DMS79 (cell line): ENCODE measurements at places on chromosomes 16 and 17.

DNA sequence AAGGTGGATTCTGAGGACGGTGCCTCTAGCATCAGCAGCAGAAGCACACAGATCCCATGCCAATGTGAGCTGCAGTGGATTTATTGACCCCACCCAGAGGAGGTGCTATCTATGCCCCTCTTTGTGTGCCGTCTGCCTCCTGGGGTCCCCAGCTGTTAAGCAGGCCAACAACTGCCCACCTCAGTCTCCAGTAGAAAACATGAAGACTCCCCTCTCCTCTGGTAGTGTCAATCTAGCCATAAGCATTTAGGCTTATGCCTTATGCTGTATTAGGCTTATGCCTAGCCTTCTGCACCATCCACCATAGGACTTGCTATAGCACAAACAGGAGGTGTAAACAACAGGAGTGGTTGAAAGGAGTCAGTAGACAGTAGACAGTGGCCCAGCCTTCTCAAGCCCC lies 417.9 kb upstream of the C16orf82 start:
- no peak for DNase-seq

DNA sequence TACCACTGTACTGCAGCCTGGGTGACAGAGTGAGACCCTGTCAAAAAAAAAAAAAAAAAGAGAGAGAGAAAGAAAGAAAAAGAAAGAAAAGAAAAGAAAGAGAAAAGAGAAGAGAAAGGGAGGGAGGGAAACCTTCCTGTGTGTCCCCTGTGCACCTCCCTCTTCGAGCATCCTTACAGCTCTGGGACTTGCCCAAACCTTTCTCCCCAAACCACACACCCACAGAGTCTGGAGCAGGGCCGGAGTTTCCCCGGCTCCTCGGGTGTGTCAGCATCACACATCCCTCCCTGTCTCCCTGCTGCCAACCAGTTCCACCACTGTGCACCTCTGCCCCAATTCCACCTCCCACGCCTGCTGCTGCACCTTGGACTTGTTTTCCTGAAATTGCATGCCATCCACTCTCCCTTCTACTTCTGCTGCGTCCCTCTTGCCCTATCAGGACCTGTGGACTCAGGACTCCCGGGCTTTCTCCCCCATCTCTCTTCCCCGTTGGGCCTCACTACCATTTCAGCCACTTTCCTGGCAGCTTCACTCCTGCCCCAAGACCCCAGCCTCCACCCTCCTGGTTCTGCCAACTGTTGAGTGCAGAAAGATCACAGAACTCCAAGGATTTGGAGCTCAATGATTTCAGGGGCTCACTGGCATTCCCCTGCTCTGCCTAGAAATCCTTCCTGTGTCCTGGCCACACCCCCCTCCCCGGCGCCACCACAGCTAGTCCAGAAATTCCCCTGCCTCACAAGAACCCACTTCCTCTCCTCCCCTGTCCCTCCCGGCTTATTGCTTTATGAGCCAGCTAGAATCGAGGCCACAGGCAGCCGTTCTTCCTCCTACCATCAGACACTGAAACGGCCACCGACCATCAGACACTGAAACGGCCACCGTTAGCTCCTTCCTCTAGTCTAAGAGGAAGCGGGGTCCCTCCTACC lies 3.7 kb upstream of the CDK3 start:
- DNase-seq: no peak

- DNase-seq: no peak
Observed at GRCh38 chr16:74657870-74658642, 8.6 kb downstream of the RFWD3 start.

GRCh38 chr16:73279451-73279850 lies 231.5 kb upstream of the ZFHX3 start:
- DNase-seq: no peak

DNA sequence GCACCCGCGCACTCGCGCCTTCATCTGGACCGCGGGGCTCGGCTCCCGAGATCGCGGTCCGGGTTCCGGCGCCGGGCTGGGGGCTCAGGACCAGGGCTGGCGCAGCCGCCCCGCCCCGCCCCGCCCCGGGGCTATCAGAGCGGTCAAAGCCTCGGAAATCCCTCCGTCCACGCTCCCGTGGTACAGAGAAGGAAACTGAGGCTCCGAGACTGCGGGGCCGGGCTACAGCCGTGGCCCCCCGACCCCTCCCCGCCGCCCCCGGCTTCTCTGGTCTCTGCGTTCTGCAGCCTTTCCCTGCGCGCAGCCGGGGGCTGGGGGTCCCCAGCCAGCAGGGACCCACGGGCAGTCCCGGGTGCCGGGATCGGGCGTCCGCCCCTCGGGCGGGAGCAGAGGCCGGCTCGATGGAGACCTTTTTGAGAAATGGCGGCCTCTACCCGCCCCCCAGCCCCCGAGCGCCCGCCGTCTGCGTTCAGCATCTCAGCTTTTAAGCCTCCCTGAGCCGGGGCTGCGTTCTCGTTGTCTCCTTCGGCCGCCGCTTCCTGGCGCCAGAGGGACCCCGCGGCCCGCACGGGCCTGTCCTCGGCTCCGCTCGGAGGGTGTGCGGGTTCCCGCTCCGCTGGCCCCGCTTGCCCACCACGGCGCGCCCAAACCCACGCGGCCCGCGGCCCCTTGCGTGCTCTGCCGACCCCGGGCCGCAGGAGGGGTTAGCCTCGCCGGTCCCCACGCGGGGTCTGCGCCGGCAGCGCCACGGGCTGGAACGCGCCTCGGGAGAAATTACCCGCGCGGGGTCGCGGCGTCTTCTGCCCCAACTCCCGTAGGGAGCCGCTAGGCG lies 1.5 kb upstream of the NPTX1 start:
- no peak for DNase-seq

- no peak for DNase-seq
Observed at GRCh38 chr17:78620099-78620498, 42.9 kb upstream of the DNAH17 start.

DNA sequence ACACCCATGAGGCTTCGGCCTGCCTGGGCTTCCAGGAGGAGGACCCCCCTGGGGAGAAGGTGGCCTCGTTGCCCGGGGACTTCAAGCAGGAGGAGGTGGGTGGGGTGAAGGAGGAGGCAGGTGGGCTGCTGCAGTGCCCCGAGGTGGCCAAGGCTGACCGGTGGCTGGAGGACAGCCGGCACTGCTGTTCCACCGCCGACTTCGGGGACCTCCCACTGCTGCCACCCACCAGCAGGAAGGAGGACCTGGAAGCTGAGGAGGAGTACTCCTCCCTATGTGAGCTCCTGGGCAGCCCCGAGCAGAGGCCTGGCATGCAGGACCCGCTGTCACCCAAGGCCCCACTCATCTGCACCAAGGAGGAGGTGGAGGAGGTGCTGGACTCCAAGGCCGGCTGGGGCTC lies 41.5 kb downstream of the SREBF1 start:
- no peak for DNase-seq

DNA sequence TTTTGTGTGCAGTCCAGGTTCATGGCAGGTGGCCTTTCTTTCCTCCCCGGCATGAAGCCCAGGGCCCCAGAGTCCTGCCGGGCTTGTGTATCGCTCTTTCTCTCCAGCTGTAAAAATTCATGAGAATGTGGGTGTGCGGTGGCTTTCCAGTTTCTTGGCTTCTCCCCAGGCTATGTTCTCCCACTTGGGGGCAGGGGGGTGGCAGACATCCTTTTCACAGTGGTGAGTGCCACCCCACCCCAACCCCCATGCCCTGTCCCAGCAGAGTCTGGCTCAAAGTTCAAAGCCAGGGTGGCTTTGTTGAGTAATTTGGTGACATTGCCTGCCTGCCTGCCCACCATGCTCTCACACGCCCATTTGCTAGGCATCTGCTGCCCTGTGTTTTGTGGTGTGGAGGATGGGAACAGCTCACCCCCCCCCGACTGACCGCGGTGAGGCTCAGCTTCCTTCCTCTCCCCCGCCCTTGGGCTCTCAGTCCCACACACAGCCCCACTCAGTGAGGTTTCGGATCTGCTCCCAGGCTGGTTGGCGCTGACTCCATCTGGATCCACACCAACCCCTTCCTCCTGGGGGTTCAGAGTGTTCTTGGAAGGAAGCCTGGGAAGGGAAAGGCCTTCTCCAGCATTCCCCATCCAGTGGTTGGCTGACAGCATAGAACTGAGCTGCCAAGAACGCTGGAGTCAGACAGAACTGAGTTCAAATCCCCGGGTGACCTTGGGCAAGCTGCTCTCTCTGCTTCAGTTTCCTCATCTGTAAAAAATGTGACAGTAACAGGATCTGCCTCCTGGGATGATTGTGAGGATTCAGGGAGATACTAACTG lies 36.0 kb downstream of the CHD9 start:
- DNase-seq: no peak

GRCh38 chr17:31320241-31320640 lies 1.2 kb downstream of the EVI2A start:
- no peak for DNase-seq

DNA sequence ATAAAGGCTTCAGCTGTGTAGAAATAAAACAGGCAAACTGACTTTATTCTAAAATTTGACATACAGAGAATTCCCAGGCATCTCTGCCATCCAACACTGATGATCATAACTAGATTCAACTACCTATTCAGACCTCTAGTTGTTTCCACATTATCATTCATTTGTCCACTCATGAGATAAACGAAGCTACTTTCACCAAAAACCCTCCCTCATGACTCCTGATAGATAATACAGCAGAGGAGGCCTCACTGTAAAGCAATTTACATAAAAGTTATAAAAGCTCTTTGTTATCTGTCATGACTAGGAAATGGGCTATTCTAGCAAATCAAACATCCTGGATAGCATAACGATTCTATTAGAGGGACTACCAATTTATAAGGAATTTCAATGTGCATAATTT lies 19.6 kb upstream of the RFFL start:
- DNase-seq: no peak

GRCh38 chr16:87955302-87956097 lies 4.3 kb downstream of the BANP start:
- DNase-seq: no peak

- no peak for DNase-seq
Observed at GRCh38 chr17:43791589-43791988, 11.4 kb downstream of the CFAP97D1 start.
